Activated naive CD4-positive, alpha-beta T cell treated with anti-CD3 and anti-CD28 coated beads for 36 hours (primary cell): ENCODE measurements at places on chromosomes 4 and X. TPM values are rescaled to one million over a fixed set of nuclear protein-coding genes. Genes with fewer than 3 reads are reported as not detected.

The OTUD4 gene
- 37.1 TPM for total RNA-seq

DNA sequence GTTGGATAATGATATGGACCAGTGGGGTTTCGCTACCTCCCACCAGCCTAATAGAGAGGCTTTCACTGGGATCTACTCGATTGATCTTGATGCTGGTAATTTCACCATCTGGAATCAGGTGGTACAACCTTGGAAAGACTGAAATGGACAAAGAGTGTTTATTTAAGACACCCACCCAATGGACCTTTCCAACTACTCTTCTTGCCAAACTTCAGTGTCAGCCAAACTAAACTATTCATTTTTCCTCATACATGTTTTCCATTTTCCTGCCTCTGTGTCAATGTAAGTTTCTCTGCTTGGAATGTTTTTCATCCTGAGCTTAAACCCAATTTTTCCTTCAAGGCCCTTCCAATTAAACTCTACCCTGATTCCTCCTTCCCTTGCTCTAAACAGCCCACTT is 92.6 kb downstream of the LNX1 start:
- DNase-seq = no peak

DNA sequence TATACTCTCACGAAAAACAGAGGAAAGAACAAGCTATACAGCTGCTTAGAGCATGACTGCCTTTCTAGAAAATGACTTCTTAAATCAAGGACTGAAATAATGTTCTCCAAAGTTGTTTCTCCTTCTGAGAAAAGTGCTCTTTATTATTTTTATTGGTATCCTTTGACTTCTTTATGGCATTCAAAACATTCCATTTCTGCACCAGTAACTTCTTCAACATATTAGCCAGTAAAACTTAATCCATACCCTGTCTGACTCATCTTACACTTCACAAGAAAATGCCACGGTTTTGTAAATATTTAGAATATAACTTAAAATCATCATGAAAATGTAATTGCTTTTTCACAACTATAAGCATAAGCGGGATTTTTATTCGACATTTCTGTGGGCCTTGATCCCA is 180.4 kb downstream of the NR3C2 start:
- no peak for DNase-seq

DNA sequence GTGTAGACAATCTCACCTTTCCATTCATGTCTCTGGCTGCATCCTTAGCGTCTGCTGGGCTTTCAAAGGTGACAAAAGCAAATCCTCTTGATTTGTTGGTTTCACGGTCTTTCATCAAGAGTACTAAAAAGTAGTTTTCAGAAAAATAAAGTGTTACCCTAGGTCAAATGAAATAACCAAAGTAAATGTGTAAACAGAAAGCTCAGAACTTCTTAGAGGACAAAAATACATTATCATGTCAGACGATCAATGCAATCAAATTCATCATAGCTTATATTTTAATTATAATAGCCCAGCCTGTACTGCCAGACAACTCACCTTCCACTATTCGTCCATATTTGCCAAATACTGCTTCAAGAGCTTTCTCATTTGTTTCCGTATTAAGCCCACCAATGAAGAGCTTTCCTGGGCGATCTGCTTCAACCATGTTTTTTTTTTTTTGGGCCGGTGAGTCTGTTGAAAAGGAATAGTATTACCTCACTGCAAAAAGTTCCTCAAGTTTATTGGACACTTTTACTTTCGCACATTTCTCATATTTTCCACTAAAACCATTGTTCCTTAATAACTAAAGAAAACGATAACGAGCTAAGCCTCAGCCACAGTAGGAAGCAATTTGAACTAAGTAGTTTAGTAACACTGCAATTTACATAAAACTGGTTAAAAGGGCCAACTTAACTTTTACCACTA is 1.4 kb downstream of the RBMX start:
- no peak for DNase-seq

DNA sequence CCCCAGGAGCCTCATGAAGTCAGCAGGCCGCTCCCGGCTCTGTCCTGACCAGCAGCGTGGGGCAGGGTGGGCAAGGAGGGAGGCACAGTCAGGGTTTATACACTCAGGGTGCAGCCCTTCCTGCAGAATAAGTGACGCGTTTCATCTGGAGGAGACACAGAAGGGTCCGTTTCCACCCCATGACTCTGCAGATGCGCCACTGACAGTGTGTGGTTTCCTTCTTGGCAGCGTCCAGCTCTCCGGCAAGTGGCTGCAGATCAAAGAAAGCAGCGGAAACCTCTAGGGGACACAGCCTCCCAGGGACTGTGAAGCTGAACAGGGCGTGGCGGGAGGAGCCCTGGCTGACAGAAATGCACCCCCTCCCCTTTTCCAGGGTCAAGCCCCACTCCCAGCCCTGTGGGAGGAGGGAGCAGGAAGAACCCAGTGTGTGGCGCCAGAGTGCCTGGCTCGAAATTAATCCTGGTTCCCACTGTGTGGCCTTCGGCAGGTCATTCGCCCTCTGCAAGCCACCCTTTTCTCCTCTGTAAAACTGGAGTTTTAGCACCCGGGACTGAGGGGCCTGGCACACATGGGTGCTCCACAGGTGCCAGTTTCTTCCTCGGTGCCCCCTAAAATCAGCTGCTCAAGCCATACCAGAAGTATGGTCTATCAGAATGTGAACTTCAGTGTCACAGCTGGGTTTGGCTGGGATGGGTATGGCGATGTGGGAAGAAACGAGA is 17.3 kb upstream of the TBC1D14 start:
- peak; percentile 55 for DNase-seq

DNA sequence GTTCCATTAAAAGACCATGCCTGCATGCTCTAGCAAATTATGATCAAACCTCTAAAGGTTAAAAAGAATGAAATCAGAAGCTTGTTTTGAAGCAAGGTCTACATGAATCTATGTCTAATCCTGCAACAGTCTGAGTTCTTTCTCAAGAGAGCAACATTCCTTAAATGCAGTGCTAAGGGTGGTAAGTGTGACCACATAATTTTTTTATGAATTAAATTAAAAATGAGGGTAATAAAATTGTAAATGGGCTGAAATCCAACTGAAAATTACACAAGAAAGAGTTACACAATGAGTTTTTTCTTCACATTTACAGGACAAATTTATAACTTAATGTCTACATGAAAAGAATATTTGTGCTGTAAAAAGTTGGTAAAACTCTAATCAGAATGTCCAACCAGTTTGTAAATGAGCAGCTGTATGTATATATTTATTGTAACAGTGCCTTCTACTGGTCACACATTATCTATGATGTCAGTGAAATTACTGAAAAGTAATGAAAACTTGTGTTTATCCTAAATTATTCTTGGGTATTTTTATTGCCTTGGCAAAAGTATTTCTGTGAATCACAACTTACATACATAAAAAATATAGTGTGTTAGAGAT is 336.3 kb upstream of the PITX2 start:
- DNase-seq = no peak

The PAGE1 gene
- not detected for total RNA-seq

The NDP gene
- total RNA-seq = not detected

DNA sequence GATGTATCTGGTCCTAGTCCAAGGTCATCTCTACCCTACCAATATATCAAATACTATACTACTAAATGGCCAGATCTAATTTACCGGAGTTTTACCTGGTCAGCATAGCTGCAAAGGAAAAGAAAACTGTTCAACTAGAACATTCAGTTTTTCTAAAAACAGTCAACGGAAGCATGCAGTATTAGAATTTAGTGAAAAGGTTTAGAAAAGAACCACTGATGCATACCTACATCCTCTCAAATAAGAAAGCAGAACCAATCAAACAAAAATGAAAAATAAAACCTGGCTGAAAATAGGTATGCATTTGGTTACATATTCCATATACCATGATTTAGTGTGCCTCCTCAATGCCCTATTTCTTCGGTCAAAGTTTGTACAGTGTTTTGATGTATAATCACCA is 140.0 kb downstream of the CHM start:
- no peak for DNase-seq

- no peak for DNase-seq
These were observed 136.8 kb downstream of the CHRNA9 start for GRCh38 chr4:40471923-40472322.

- DNase-seq = no peak
These were observed 285.9 kb upstream of the ARSJ start for GRCh38 chr4:114265342-114265741.

The ESX1 gene
- total RNA-seq = not detected

DNA sequence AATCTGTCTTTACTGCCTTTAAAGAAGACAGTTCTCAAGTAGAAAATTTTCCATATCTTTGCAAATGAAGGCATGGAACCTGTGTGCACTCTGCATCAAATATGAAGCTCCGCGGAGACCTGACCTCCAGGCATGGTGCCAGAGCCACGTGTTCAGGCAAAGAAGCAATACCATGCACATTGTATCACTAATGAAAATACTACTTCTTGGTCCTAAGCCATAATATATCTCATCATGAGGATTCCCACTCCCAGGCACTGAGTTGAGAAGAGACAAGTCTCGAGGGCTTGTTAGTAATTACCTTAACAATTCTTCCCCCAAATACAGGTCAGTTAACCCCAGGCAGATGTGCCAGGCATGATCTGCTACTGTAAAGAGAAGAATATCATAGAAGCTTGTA is 56.7 kb downstream of the PCDH19 start:
- no peak for DNase-seq

GRCh38 chrX:47204970-47205369 is 11.3 kb downstream of the UBA1 start:
- peak; percentile 11 for DNase-seq

The PTCHD1 gene
- not detected for total RNA-seq

DNA sequence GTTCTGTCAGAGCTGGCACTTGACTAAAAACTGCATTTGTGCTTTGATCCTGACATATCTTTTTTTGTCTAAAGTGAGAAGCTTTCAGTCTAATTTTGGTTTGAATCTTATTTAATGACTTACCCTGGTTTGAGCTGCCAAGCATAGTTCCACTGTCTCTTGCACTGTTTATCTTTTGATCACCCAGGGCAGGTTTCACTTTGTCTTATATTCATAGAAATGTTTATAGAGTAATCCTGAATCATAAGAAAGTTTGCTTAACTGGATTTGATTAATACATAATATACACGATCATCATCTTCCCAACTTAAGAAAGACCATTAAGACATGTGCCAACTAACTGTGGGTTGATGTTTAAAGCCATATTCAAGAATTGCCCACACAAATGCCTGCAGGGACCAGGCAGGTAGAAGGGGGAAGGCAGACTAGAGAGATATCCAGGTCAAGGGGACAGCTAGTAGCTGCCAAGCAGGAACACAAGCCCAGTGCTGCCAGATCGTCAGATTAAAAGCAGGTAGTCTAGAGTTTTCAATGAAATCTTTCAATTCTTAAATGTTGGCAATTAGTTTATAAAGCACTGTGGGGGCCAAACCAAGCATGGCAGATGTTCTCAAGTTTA is 1.9 kb downstream of the GK start:
- DNase-seq = no peak

DNA sequence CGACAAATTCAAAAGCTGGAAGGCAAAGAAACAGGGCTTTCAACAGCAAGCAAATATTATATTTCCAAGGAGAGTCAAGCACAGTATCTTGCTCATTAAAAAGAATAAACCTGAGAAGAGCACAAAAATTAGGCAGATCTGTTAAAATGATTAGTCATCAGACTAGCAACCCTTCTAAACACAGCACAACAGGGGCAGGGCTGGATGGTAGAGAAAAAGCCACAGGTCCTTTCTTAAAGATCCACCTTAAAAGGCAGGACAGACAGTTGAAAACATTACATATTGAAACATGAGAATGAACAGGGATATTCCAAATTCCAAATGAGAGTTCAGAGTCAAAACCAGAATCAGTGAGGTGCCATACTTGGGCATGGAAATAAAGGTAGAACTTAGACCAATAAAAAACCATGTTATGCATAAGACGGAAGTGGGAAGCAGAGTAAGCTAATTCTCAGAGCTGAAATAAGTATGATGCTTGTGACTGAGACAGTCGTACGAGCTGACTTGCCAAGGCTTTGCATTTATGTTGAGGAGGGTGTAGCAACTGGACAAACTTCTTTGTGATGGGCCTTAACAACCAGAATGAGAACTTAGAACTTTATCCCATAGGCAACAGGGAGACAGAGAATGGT is 126.9 kb upstream of the FAM9B start:
- DNase-seq = no peak

DNA sequence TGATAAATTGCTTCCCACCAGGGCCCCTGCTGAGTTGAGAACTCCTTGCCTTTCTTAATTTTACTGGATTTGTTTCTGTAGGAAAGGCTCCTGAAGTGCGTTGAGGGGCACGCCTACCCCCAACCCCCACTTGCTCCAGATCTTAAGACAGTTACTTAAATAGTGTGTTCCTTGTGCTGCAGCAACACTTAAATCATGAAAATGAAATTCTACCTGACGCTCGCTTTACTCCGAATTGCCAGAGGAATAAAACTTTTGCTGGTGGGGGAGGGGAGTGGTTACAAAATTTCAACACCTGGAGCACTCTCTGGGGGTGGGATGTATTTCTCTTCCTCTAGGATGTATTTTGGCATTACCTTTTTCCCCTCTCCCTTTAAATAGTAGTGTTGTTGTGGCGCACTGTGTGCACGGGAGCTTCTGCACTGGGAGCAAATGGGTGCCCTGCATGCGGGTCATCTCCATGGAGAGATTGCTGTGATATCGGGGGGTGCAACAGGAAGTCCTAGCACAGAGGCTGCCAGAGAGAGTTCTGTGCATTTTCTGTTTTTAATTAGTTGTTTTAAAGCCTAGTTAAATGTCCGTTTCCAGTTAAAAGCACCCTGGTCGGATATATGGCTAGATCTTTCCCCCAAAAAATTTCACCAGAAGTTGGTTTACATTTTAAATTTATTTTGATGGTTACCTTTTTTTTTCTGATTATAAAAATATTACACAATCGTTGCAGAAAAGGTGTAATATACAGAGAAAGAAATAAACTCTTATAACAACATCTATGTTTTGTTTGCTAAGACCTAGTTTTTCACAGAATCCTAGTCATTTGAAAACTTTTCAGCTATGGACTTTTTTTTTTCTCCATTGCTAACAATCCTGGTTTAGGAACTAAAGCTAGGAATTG is 207.7 kb downstream of the SOWAHB start:
- DNase-seq = no peak

DNA sequence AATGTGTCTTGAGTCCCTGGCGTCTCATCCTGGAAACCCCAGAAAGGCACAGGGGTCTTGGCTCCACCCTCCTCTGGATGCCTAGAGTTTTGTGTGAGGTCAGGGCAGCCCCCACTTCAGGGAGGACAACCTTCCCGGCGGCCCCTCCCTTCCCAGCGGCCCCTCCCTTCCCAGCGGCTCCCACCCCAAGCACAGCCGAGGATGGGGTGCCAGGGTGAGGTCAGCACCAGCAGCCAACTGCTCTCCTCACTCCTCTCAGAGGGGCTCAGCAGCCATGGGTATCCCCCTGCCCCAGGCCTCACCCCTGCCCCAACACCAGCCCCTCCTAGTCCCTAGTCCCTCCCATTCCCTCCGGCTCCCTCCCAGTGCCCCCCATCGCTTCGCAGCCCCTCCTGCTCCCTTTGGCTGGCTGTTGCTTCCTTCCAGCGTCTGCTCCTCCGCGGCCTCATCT is 17.4 kb downstream of the DGKQ start:
- peak; percentile 3 for DNase-seq

DNA sequence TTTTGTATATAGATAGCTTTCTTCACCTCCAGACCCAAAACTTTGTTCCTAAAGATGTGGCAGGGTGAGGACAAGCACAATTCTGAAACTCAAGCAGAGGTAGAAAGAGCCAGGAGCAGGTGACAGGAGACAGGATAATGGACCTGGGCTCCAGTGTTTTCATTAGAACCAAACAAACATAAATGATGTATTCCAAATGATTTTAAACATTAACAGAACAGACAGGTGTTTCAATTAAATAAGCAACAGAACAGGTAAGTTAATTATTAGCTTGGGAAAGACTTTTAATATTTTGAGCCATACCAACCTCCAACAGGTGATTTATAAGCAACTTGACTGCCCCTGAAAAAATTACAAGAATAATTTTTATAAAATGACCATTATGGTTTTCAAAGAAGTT is 459.4 kb upstream of the LCORL start:
- no peak for DNase-seq

The PLS3 gene
- total RNA-seq = 0.81 TPM
